ENCODE measurements at places on chromosomes 3 and 15.

DNA sequence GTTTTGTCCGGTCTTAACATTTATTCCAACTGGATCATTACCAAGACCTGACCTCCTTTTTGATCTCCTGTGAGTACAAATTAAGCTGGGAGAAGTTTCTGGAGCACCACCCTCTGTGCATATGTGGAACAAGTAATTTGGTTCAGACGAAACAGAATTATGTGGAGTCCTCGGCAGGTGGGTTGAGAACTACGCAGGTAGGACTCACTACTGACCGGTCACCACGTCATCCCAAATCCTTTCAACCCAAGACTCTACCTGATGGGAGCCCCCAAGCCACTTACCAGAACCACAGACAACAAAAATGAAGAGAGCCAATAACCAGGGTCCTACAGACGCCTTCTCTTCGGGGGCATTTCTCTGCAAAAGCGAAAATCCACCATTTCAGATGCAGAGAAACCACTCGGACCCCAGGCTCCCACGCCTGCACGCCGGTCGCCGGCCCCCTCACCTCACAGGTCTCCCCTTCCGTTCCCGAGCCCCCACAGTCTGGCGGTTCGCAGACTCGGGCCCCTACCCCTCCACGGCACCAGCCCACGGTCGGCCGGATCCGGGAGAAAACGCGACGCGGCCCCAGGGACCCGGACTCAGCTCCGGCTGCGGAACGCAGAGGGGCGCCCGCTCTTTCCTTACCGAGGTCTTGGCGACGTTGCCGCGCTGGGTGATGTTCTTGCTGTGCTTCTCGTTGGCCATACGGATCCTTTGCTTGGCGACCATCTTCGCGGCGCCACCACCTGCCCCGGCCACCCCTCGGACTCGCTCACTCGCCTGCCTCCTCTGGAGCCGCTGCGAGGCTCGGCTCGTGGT is 674 bp downstream of the SERP1 start:
- DNase-seq: peak; percentile 34

DNA sequence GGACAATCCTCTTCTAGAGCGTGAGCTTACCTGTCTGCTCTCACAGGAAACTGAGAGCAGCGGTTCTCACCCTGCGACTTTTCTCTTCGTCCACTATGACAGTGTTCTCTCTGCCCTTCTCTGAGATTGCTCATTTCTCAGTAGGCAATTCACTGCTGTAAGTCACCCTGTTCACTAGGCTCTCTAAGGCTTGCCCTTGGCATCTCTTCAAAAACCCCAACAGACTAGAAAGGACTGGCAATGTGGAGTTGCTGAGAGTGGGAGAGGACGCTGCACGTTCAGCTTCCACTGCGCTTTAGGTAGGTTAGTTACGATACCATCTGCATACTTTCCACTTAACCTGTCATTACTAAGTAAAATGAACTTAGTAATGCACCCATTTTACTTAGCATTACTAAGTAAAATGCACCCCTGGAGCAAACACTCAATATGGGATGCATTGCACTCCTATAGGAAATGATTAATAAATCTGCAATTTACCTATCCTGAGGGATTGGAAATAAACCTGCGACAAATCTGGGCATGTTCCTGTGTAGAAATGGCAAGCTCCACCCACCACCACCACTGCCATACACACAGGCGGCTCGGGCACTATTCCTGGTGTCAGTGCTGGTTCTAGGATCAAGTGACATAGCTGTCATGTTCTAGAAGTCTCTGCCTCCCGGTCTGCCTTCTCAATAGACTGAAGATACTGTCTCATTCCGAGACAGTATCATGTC is 21.4 kb downstream of the XPC start:
- DNase-seq: no peak

- no peak for DNase-seq
Measured at GRCh38 chr15:98043160-98044014, 82.9 kb downstream of the ARRDC4 start.

- DNase-seq: peak; percentile 72
Measured at GRCh38 chr15:69523010-69524001, 70.7 kb downstream of the RPLP1 start.

- DNase-seq: no peak
Measured at GRCh38 chr3:160331127-160331937, 67.7 kb downstream of the IFT80 start.

DNA sequence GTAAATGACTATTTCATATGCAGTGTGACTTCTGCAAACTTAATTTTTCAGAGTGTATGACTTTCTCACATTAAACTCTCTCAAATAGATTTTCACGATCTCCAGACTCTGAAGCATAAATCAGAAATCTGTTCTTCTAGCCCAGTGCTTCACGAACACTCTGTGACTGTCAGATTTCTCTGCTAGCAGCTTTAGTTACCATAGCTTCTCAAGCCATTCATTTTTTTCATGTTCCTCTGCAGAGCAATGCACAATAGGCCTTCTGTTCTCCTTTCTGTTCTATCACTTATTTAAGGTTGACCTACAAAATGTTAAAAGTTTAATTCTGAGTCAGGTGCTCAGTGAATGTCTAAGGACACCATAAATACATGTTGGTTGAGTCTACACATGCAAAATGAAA is 1102.2 kb downstream of the TUSC7 start:
- no peak for DNase-seq

GRCh38 chr3:168951368-168951767 is 712.1 kb downstream of the MECOM start:
- no peak for DNase-seq

DNA sequence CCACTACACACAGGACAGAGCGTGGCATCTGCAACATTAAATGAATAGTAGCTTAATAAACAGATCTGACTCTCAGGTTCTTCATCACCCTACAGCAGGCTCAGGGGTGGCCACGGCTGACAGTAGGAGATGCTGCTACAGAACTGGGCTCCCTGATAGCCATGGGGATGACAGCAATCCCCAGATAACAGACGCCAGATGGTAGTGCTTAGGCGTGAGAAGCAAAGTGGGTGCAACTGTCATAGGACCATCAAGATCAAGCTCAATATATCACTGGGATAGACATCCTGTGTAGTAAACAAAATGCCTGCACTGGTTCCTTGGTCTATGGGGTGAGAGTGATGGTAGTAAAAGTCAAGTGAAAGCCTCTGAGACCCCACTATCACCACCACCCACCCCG is 2.6 kb upstream of the TPRA1 start:
- no peak for DNase-seq

DNA sequence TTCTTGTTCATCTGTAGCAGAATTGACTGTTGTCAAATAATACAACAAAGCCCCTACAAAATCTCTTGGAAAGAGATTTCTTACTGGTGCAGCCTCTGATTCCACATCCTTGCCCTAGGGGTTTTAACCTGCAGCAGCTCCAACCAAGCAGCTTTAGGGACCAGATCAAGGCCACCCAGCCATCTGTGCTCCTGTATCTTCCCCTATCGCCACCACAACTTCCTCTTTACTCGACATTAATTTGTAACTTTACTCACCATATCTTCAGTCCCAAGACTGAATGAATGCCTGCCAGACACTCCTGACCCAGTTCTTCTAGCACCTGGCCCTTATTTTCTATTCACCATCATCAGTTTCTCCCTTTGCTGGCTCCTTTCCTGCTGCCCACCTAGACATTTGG is 156.6 kb upstream of the IL12A start:
- no peak for DNase-seq

GRCh38 chr15:23385886-23386430 is 31.4 kb downstream of the GOLGA8S start:
- DNase-seq: no peak

Data from HEK293T (cell line).